ENCODE measurements at places on chromosomes 16 and 17.

- no peak for DNase-seq
These were observed 402.8 kb upstream of the RBFOX1 start for GRCh38 chr16:6929868-6930267.

- no peak for DNase-seq
These were observed 40.1 kb downstream of the NLRC5 start for GRCh38 chr16:57029161-57030160.

DNA sequence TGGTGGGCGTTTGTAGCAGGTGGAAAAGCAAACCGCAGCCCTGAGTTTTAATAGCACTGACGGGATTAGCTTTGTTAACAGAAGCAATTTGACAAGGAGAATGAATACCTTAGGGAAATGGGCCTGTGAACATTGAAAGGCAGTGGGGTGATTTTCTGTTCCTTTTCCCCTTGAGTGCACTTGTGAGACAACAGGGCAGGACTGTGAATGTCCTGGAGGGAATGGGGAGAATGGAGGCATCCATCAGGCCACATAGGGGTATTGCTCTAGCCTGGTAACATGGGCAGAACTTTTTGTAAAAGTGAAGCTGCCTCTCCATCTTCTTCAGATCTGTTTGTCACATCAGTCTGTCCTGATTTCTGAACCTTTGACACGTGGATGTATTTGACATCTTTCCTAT, 26.2 kb downstream of the USP43 start:
- no peak for DNase-seq

DNA sequence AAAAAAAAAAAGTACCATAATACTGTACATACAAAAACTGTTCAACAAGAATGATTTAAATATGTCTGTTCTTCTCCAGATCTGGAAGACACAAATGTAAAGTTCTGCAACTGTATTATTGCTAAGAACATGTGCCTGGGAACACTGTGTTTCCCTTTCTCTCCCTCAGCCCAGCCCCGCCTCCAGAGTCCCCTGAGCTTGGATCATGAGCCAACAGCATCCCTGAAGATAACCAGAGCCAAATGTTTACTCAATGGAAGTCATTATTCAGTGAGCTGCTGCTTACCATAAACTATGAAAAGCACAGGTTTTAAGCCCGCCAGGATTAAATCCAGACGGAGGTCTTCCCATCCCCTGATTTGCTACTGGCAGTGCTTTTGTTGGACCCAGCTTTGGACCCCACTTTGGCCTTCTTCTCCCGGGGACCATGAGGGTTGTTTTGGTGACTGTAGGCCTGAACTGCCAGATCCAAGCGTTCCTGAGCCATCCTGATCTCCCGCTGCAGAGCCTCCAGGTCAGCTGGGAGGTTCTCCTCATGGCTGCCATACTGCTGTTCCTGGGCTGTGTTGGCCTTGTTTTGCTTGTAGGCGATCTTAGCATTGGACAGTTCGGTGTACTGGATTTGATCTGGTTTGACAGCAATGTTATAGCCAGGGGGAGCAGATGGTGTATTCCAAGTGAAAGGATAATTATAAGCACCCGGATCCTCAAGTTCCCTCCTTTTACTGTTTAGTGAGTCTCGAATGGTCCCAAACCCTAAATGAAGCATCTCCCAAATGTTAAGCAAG, 25.6 kb downstream of the GJC1 start:
- no peak for DNase-seq

DNA sequence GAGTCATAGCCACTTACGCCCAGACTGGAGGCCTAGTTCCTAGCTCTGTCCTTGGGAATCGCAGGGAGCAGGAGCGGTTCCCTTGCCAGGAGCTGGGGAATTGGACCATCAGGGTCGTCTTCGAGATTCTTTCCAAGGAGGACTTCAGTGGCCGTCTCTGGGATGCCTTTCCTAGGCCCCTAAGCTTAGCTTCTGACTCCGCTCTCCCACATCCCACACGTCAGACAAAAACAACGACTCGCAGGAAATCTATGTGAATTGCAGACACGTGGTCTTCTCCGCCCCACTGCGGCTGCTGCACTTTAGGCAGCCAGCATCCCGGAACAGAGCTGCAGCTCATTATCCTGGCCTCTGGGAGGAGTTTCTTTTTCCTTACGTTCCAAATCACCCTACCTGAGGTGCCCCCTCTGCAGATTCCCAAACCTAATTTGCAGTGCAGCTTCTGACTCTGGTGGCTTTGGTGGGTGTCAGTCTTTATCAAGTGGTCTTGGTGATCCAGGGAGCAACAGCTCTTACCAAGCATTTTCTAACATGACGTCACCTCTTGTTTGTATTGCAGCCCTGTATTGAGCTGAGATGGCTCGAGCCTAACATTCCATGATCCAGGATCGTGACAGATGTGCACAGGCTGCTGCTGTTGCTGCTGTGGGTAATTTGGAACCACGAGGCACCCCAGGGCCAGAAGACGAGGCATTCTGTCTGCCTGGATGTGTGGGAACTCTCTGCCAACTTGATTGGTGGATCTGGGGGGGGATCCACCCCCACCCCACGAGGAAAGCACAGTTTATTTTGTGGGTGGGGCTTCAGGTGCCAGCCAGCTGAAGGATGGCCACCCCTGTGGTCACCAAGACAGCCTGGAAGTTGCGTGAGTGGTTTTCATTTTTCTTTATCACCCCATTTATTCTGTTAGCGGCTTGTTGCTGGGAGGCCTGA, 1.1 kb downstream of the KATNB1 start:
- DNase-seq: no peak

Data from stimulated activated CD8-positive, alpha-beta memory T cell treated with anti-CD3 and anti-CD28 coated beads, Interleukin-4, amount 100 ng/mL, for 1 hour (primary cell).